ENCODE measurements at places on chromosomes 1 and 21. TPM values are rescaled to one million over a fixed set of nuclear protein-coding genes. Genes with fewer than 3 reads are reported as not detected.
A peak's percentile ranks its signal among the peaks of the same experiment; 100 is the strongest.

- no peak for DNase-seq
Observed at GRCh38 chr1:159554696-159555095, 18.9 kb upstream of the OR10J5 start.

- no peak for DNase-seq
Observed at GRCh38 chr1:222466150-222466865, 81.6 kb downstream of the HHIPL2 start.

- DNase-seq: no peak
Observed at GRCh38 chr1:74522148-74522547, 9.7 kb upstream of the LRRC53 start.

- DNase-seq: no peak
Observed at GRCh38 chr1:176799327-176799726, 336.4 kb downstream of the PAPPA2 start.

GRCh38 chr1:84353695-84354094, 44.6 kb upstream of the DNASE2B start:
- no peak for DNase-seq

GRCh38 chr1:17352419-17352909, 19.5 kb upstream of the PADI6 start:
- no peak for DNase-seq

- no peak for DNase-seq
Observed at GRCh38 chr1:223233410-223234169, 90.5 kb upstream of the TLR5 start.

GRCh38 chr1:77371396-77371795, 89.6 kb downstream of the AK5 start:
- no peak for DNase-seq

- no peak for DNase-seq
Observed at GRCh38 chr1:46411601-46412341, 17.7 kb downstream of the FAAH start.

- DNase-seq: no peak
Observed at GRCh38 chr1:39391691-39392679, 99.5 kb upstream of the BMP8A start.

DNA sequence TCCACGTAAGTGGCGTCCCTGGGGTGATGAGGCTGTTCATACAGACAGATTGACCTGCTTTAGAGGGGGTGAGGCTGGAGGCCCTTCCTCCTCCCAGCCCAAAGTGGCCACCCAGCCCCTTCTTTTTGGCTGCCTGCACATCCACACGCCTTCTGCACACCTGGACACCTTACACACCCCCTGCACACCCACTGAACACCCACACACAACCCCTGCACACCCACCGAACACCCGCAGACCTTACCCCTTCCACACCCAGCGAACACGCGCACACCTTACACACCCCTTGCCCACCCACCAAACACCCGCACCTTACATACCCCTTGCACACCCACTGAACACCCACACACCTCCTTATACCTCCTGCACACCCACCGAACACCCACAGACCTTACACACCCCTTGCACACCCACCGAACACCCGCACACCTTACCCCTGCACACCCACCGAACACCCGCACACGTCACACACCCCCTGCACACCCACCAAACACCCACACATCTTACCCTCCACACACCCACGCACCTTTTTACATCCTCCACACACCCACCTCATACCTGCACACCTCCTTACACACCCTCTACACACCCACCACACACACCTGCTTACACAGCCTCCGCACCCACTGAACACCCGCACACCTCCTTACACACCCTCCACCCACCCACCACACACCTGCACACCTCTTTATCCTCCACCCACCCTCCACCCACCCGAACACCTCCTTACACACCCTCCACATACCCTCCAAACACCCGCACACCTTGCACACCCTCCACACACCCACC, 37.7 kb downstream of the COQ8A start:
- no peak for DNase-seq

DNA sequence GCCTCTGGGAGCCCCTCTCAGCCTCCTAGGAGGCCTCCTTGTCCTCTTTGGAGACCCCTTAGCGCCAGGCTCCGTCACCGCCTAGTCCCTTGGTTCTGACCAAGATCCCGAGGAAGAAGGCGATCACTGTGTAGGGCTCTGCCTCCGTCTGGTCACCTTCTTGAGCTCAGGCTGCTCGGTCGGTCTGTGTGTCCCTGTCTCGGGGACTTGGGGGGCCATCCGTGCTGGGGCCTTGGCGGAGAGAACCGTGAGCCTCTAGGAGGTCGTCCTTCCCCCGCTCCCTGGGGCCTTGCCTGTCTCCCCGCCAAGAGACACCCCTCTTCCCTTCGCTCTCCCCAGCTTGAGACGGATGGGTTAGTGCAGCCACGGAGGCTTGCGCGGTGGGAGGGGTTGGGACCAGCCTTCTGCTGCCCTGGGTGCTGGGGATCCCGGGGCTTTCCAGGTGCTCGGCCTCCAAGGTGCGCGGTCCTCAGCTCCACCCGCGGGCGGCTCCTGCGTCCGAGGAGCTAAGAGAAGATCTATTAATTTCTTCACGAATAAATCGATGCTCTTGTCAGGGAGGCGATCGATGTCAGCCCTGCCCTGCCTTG, 701 bp upstream of the INSRR start:
- DNase-seq: no peak

- no peak for DNase-seq
Observed at GRCh38 chr1:39940980-39941871, 13.7 kb upstream of the MFSD2A start.

GRCh38 chr1:186212568-186213224, 162.4 kb downstream of the TPR start:
- DNase-seq: peak; percentile 32

- DNase-seq: no peak
Observed at GRCh38 chr1:21884456-21885235, 52.5 kb downstream of the HSPG2 start.

DNA sequence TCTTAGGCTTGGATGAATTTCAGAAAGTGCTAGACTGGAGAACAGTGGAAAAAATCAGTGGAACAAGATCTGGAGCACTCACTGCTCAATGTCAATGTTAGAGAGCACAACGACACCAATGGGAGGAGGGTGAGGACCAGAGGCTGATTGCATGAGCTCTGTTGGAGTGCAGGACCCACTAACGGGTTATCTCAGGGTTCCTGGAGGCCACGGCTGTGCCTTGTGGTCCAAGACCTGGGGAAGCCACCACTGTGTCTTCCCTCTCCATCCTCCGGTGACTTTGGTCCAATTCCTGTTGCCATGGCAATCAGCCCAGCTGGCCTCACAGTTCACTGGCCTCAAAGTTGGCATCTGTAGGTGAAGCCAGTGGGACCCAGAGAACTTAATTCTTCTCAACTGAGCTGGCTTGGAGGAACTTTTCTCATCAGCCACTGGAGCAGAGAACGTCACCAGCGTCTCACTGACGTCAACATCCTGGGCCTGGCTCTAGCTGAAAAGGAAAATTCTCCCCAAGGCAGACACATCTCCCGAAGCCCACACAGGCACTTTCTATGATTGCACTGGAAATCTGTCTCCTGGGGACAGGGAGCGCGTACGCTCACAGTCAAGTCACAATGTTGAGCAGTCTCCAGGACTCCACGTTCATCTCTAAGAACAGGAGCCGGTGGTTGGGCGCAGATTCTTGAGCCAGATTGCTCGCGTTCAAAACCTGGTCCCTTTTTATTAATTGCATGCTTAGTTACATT, 21.9 kb upstream of the GPR157 start:
- DNase-seq: no peak

DNA sequence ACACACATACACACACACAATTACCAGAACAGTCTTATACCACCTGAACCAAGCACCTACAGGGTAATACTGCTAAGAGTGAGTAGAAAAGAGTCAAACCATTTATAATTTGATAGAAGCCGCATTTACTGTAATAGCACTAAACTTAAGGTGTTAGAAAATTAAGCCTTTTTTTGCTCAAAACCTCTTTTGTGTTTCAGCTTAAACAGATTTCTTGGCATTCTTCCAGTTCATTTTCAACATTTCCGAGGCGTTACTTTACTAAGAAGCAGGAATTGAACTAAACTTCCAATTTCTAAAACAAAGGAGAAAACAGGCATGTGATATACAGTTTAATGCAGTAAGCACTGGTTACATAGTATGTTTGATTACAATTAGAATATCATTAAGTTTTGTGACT, 387.2 kb downstream of the NCAM2 start:
- no peak for DNase-seq

GRCh38 chr1:194293851-194294405, 1107.5 kb upstream of the B3GALT2 start:
- no peak for DNase-seq

DNA sequence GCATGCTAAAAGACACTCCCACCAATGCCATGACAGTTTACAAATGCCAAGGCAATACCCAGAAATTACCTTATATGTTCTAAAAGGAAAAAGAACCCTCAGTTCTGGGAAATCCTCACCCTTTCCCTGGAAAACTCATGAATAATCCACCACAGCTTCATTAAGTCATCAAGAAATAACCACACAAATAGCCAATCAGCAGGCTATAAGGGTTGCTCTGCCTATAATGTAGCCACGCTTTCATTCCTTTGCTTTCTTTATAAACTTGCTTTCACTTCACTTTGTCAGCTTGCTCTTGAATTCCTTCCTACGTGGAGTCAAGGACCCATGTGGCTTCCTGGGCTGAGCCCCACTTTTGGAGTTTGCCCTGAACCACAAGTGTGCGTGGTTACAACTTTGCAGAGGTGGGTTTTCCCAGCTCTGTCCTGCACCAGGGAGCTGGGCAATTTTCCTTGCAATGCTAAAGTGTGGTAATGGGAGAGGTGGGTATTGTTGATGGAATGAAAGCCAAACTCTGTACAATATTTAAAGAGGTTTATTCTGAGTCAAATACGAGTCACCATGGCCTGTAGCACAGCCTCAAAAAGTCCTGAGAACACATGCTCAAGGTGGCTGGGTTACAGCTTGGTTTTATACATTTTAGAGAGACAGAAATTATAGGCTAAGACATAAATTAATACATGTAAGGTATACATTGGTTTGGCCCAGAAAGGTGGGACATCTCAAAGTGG, 42.2 kb upstream of the COG2 start:
- no peak for DNase-seq

- DNase-seq: no peak
Observed at GRCh38 chr21:17197996-17198395, 314.8 kb upstream of the CXADR start.

DNA sequence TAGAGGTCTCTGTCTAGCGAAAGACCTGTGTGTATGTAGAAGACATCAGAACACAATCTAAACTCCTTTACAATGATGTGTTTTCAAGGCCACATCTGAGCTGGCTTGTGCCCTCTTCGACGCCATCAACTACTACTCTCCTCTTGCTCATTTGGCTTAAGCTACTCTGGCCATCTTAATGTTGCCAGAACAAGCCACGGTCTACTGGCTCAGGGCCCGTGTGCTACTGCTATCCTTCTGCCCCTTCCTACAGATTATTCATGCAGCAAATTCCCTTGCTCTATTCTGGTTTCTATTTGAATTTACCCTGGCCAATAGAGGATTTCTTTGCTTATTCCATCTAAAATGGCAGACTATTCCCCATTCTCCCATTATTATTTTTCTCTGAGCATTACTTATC, 121.7 kb downstream of the ZZZ3 start:
- DNase-seq: no peak

DNA sequence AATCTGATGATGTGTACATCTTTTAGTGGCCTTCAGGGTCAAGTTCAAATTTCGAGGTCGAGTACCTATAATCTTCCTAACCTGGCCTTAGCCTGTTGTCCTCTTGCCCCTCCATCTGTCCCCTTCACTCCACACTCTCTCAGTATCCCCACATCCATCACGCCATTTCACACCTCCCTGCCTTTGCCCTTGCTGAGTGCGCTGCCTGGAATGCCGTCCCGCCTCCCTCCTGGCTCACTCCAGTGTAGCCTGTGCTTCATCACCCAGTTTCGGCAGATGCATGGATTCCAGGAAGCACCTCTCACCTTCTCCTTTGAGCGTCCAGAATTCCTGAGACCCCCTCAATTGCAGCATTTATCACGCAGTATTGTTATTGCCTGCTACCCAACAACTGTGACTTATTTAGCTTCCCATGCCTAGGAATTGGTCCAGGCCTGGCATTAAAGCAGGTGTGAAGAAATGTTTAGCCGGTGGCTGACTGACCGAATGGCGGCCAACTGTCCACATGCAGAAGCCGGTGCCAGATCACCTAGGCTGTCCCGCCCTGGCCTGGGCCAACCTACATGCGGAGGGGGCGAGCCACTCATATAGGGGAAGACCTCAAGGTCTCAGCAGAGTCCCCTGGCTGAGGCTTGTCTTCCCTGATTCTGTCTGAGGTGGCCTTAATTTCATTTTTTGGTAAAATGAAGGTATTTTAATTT, 34.5 kb downstream of the MYOM3 start:
- no peak for DNase-seq

- DNase-seq: no peak
Observed at GRCh38 chr1:94614168-94614815, 72.7 kb upstream of the F3 start.

DNA sequence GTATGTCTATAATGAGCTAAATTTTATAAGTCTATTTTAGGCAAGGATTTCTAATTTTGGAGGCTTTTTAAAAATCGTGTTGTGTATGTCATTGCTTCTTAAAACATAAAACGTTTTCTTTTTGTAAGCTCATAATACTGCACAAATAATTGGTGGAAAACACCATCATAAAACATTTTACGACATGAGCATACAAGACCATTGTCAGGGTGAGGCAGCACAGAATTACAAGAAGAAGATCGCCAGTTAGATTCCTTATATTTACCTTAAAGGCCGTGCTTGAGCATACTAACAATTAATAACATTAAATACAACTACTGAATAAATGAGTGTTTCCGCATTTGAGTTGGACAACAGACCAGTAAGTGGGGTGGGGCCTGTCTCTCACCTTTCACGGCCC, 19.1 kb upstream of the LMX1A start:
- DNase-seq: no peak

DNA sequence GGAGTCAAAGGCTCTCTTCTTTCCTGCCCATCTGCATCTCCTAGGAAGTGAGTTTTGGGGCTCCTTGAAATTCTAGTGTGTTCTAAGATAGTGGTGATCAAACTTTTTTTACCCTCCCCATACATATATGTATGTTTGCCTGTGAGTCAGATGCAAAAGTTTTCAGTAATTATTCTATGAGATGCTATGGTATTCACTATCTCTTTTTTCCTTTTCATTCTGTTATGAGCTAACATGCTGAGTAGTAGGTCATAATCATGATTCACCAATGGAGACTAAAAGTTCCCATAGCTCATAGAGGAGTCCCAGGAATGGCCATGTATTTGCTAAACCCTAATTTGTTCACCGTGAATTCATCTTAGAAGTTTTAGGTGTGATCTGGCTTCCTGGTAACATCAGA, 135.6 kb downstream of the GPR52 start:
- no peak for DNase-seq

ZBTB40 gene
- total RNA-seq: 18.2 TPM

OR10Z1 gene
- total RNA-seq: not detected

TIPRL gene
- 29.9 TPM for total RNA-seq

KRTAP13-2 gene
- not detected for total RNA-seq

CHI3L2 gene
- total RNA-seq: 0.82 TPM

RPE65 gene
- total RNA-seq: 0.57 TPM

ZBTB8B gene
- 0.45 TPM for total RNA-seq

ZBTB8A gene
- total RNA-seq: 5.9 TPM

RUNX1 gene
- total RNA-seq: 25.8 TPM

CR1L gene
- not detected for total RNA-seq

S100A12 gene
- total RNA-seq: not detected

OLFML2B gene
- total RNA-seq: 29.7 TPM

TEX38 gene
- not detected for total RNA-seq

ST6GALNAC3 gene
- total RNA-seq: 0.80 TPM

AKR7A3 gene
- 6.7 TPM for total RNA-seq

Measured in prostate gland (tissue), 2 donors.